ENCODE measurements at places on chromosomes 13 and 19.
A peak's percentile ranks its signal among the peaks of the same experiment; 100 is the strongest.

GRCh38 chr13:113864273-113864890, 506 bp upstream of the GAS6 start:
- DNase-seq = no peak

DNA sequence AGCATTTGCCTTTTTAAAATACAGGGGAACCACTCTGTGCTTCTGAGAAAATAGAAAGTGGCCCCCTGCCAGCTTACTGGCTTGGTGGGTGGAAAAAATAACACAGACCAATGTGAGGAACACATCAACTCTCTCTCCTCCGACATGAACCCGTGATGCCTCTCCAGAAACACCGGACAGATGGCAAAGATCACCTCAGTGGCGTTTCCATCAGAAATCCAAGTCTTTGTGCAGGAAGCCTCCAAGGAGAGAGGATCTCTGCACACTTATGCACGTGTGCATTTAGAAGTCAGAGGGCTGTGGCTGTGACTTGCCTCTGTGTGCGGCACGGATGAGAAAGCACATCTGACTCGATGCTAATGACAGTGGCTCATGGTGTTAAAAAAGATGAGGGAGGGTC, 112.3 kb upstream of the KLF12 start:
- DNase-seq = peak; percentile 71

GRCh38 chr19:44204772-44205171, 7.6 kb upstream of the ZNF227 start:
- no peak for DNase-seq

GRCh38 chr19:18345296-18345695, 4.9 kb downstream of the PGPEP1 start:
- no peak for DNase-seq

GRCh38 chr13:113540523-113540922, 44.0 kb upstream of the TFDP1 start:
- no peak for DNase-seq

GRCh38 chr19:5494773-5495172, 39.6 kb downstream of the ZNRF4 start:
- DNase-seq = no peak

DNA sequence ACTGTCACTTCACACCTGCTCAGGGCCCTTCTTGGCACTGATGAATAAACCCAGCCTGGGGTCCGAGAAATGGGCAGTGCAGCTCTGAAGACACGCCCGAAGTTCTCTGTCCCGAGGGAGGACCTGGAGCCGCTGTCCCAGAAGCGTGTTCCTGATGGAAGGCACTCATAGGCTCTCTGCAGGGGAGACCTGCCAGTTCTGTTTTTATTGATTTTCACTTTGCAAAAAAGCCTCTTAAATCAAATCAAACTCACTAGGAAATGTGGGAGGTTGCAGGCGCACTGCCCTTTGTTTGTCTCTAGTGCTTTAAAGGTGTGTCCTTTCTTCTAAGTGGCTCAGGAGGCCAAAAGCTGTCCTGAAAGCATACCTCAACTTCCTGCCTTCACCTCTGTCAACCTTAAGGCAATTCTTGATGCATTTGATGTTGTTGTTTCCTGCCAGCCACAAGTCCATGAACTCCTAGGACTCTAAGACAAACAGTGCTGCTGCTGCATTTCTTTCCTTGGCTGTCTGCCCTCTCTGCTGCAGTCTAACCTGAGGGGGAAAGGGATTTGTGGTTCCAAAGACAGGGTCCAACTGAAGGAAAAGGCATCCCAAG, 663.2 kb downstream of the UQCRFS1 start:
- DNase-seq = no peak

GRCh38 chr13:29791997-29792780, 58.2 kb downstream of the UBL3 start:
- DNase-seq = no peak

- DNase-seq = no peak
Measured at GRCh38 chr13:71880753-71881541, 13.9 kb upstream of the DACH1 start.

- peak; percentile 32 for DNase-seq
Measured at GRCh38 chr13:113897966-113898365, 34.1 kb upstream of the GAS6 start.

DNA sequence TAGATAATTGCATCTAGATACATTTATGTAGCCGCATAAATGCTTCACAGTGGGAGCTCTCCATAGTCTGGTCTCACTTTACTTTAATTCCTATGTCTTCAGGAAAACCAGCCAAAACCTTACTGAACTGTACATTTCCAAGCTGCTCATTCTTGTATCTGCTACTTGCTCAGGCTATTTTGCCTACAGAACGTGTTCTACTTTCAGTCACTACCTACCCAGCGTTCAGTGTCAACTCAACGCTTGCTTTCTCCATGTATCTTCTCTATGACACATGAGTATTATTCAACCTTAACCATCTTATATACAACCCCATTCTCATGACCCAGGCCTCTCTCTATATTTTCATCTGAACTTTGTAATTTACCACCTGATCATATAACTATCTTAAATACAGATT, 101.9 kb downstream of the KLF12 start:
- DNase-seq = no peak

DNA sequence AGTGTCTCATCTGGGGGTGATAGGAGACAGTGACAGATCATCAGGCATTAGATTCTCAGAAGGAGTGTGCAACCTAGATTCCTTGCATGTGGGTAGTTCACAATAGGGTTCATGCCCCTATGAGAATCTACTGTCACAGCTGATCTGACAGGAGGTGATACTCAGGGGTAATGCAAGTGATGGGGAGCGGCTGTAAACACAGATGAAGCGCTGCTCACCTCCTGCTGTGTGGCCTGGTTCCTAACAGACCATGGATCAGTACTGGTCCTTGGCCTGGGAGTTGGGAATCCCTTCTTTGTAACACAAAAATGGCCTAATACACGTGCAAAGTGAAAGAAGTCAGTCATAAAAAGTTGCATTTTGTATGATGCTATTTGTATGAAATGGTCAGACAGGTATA, 107.6 kb upstream of the TUBA3C start:
- no peak for DNase-seq

- no peak for DNase-seq
Measured at GRCh38 chr13:85525411-85525810, 273.8 kb downstream of the SLITRK6 start.

- no peak for DNase-seq
Measured at GRCh38 chr19:10283301-10284064, 3.3 kb upstream of the ICAM4 start.

- DNase-seq = peak; percentile 88
Measured at GRCh38 chr19:14440049-14440448, 6.9 kb downstream of the PKN1 start.

- no peak for DNase-seq
Measured at GRCh38 chr19:43465468-43466120, at the start of gene LYPD3. LYPD3 (minus strand) TSS chr19:43465608; CDS start chr19:43465571, 37 bp downstream.

DNA sequence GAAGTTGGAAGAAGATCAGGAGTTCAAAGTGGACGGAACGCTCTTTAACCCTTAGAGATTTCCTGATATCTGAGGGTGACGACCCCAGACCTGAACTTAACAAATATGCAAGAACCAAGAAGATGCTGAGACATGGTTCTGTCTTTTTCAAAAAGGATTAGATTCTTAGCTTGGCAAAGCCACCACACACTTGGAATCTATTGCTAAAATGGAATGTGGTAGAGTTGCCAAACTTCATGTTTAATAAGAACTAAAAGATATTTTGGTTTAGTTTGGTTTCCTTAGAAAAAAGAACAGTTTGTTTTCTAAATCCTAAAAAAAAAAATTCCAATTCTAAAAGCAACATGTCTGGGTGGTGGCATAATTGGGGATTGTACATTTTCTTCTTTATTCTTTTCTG, 29.5 kb downstream of the UNC13A start:
- DNase-seq = no peak

DNA sequence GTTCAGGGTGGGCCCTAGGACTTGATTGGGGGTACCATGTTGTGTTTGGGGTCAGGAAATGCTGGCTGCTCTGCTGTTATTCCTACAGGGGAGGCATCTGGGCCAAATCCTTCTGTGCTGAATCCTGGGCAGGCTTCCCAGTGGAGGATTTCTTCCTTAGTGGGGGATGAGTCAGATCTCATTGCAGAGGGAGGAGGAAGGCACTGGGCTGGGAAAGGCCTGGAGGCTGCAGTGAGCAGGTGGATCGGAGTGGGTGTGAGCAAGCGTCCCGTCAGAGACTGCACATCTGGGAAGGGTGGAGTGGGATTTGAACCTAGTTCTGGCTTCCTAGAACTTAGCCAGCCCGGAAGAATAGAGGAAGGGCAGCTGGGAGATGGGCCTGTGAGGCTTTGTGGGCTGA, 11.5 kb downstream of the CCDC124 start:
- no peak for DNase-seq

GRCh38 chr19:5561559-5561958, 6.2 kb downstream of the TINCR start:
- DNase-seq = no peak

DNA sequence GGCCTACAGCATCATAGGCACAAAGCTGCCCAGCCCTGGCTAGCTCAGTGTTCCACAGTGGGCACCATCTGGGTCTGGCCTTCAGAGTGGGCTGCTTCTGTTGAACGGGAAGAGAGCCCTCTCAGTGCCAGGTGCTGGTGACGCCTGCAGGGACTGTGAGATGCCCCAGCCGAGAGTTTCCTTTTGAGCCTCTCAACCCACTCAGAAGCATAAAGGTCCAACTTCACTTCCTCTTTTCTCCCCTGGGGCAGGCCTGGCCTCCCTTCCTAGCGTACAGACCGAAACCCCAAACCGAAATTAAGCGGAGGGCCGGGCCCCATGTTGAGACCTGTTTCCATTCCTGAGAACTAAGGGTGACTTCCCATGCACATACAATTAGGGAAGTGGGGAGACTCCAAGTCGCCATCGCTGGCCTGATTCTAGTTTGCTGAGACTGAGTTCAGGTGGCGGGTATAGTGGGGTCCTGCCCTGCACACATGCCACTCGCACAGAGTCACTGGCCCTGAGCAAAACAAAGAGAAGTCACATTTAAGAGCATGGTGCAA, 6.9 kb downstream of the RAB8A start:
- peak; percentile 71 for DNase-seq

DNA sequence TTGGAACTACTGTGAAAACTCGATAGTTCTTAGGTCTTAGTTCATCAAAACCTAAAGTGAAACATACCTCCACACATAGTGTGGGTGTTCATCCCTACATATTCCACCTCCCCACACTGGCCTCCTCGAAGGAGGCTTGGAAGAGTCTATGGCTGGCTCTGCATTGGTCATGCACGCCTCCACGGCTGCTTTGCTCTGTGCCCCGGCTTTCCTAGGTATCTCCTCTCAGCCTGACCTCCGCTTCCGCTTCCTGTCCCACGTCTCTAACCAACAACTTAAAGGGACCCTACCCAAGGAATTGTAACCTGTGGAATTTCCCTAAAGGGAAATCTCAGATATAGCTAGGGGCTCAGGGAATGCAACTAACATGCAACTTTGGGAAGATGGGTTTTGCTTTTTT, 79.7 kb upstream of the MBNL2 start:
- DNase-seq = no peak

DNA sequence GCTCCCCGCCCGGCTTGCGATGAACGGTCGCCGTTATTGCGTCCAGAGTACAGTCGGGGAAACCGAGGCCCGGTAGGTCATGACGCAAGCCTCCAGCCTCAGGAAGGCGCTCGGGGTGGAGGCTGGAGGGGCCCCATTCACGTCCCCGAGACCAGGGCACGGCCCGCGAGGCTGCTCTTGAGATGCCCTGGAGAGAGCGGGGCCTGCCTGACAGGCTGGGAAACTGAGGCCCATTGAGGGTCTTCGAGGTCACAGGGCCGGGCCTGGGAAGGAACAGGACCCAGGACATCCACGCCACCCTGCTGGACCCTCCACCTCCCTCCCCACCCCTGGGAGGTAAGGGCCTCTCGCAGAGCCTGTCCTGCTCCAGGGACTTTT, 367 bp downstream of the NDUFS7 start:
- no peak for DNase-seq

DNA sequence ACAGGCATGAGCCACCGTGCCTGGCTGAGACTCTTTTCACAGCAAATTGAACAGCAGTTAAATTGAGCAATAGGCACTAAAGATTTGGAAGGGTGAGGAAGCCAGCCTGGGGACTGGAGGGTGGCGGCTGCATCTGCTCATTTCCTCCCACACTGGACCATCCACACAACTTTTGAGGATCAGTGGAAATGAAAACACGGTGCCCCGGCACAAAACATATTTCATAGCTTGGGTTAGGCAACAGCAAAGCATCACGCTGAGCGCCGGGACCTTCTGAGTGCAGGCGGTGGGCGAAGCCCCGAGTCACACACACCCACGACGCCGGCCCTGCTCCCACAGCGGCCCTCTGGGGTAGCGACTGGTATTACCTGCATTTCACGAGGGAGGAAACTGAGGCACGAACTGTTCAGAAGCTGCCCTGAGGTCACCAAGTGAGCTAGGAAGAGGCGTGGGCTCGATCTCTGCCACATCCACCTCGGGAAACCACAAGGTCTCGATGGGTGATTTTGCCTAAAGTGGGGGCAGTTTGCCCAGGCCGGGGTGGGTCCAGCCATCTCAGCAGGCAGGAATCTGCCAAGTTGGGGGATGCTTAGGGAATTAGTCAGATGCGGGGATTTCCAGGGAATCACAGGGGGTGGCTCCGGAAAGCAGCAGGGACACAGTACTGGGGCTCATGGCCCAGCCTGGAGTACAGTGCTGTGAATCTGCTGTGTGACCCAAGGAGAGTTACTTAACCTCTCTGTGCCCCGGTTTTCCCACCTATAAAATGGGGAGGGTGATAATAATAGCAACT, 3.5 kb upstream of the SBNO2 start:
- DNase-seq = no peak

- peak; percentile 60 for DNase-seq
Measured at GRCh38 chr19:50203281-50204080, at the start of gene MYH14. MYH14 (plus strand) TSS chr19:50203622; CDS start chr19:50210366, 6,744 bp downstream.

GRCh38 chr13:114009590-114010400, 35.9 kb upstream of the C13orf46 start:
- no peak for DNase-seq

DNA sequence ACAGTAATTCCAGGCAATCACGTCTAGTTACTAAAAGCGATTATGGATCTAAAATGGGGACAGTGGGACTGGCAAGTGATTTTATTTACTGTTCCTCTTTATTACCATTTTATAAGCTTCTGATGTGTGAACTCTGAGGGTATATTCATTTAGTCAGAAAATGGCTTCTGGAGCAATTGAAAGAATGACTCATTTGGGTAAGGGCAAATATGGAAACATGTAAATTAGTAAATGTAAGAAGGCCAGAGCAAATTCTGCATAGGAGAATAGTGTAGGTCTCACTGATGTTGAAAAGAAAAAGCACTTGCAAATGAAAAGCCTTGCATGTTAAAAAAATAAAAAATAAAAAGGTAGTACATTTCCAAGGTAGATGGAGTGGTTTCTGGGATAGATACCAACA, 262.2 kb downstream of the KLF5 start:
- no peak for DNase-seq

- DNase-seq = no peak
Measured at GRCh38 chr13:20672772-20673171, 30.7 kb upstream of the IL17D start.

All from activated CD8-positive, alpha-beta memory T cell treated with anti-CD3 and anti-CD28 coated beads for 24 hours (primary cell).